ENCODE measurements at places on chromosomes 4 and X.
A peak's percentile ranks its signal among the peaks of the same experiment; 100 is the strongest.

GRCh38 chr4:82780170-82780751, 18.3 kb downstream of the SCD5 start:
- DNase-seq = no peak

GRCh38 chr4:26023203-26023972, 109.4 kb downstream of the SMIM20 start:
- no peak for DNase-seq

DNA sequence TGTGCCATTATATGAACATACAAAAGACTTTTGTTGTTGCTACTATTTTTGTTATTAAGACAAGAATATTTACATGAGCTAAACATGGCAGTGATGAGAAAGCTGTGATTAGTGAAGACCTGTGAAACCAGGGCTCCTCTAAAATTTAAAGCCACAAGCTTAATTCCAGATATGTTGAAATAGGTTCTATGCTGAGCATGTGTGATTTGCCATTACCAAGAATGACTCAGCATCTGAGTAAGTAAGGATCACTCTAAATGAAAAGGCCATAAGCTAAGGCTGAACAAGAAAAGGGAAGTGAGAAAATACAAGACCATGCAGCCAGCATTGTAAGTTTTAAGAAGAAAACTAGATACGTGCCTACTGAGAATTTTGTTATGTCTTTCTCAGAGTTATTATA, 75.9 kb upstream of the CAMK2D start:
- DNase-seq = peak; percentile 64

DNA sequence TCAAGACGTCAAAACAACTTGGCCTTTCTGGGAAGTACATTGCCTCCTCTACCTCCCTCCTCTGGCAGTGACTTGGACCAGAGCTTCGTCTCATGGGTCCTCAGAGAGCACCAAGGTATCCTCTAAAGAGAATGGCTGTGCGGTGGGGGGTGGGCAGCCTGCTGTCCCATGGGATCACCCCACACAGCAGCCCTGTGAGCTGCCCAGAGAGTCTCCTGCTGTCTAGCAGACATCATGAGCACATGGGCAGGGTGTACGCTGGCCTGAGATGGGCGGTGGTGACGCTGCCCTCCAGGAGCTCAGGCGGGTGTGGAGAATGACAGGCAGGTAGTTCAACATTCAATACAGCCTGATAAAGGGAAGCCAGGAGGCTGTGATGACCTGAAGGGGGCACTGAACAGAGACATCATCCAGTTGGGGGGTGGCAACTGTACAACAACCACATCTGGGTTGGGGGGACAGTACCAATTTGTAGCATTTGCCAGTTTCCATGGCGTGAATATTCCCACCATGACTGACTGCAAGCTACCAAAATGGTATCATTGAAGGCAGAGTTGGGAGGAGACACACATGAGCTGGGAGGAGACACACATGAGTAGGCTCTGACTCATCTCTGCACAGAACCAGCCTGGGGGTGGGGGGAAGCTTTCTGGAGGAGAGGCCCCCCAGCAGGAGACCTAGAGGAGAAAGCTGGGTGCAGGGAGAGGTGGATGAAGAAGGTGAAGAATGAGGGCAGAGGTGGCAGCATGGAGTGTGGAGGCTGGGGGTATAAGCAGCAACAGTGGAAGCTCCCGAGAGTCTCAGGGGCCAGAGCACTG, 35.9 kb downstream of the C4orf50 start:
- no peak for DNase-seq

DNA sequence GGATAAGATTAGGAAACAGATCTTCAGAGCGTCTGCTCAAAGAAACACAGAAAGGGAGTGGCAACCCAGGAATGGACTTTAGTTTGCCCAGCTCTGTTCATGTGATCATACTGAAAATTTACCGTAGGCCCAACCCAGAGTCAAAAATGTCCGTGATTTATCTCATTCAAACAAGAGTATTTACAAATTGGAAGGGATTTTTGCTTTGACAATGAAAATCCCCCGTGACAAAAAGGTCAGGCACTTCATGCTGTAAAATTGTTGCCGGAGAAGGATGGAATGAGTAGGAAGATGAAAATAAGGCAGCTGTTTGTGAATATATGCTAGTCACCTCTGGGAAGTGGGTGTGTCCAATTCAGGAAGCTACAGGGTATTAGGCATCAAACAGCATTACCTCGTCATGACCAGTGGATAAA, 1.2 kb downstream of the SULT1B1 start:
- DNase-seq = no peak

GRCh38 chrX:138945219-138945618, 233.7 kb upstream of the FGF13 start:
- DNase-seq = no peak

GRCh38 chr4:34720571-34720970, 1523.7 kb downstream of the ARAP2 start:
- no peak for DNase-seq

GRCh38 chr4:94181815-94182214, 25.9 kb upstream of the SMARCAD1 start:
- no peak for DNase-seq

DNA sequence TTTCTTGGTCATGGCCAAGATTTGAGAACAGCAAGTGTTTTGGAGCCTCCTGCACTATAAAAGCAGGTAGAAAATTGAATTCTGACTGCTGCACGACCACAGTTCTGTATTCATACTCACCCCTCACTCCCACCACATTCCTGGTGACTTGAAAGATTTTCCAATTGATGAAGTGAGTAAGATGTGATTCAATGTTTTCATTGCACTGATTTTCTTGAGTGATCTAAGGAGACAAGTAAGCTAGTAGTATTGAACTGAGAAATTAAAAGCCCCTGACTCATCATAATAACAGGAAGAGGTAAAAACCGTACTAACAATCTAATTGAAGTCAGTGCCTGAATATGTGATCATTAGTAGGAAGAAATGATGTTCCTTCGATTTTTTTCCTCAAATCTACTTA, 6.1 kb upstream of the SEC24D start:
- no peak for DNase-seq

DNA sequence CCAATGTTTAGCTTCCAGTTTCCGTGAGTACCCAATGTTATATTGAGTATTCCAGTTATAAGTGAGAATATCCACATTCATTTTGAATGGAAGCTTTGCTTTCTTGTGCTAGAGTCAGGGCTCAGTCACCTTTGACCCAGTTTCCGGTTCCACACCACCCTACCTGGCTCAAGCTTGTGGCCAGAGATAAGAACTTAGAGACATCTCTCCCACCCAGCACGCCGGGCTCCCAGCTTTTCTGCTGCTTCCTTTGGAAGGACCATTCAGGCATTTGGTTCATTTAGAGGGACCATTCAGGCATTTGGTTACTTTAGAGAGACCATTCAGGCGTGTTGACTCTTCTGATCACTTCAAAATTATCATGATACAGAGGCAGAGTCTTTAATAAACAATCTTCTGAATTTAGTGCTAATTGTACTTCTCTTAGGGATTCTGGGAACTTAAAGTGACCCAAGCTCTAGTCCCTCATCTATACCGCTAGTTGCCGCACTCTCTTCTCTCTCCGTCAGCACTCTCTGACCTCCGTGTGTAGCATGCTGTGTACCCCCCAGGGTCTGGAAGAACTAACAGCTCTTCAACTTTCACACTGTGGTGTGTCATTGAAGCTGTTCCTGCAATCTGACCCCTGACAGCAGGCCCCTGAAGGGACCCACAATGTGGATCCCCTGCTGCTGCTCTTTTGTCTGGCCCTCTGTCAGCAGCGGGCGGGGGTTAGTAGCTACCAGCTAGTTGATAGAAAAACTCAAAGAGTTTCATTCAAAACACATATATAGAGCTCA, 943.1 kb downstream of the ARAP2 start:
- DNase-seq = no peak

- no peak for DNase-seq
These were observed 35.8 kb upstream of the TADA2B start for GRCh38 chr4:7007142-7007907.

- DNase-seq = no peak
These were observed 64.2 kb downstream of the IRF2 start for GRCh38 chr4:184409911-184410692.
